Suprapubic skin (tissue), 4 donors: ENCODE measurements at places on chromosomes 1 and 21.

DNA sequence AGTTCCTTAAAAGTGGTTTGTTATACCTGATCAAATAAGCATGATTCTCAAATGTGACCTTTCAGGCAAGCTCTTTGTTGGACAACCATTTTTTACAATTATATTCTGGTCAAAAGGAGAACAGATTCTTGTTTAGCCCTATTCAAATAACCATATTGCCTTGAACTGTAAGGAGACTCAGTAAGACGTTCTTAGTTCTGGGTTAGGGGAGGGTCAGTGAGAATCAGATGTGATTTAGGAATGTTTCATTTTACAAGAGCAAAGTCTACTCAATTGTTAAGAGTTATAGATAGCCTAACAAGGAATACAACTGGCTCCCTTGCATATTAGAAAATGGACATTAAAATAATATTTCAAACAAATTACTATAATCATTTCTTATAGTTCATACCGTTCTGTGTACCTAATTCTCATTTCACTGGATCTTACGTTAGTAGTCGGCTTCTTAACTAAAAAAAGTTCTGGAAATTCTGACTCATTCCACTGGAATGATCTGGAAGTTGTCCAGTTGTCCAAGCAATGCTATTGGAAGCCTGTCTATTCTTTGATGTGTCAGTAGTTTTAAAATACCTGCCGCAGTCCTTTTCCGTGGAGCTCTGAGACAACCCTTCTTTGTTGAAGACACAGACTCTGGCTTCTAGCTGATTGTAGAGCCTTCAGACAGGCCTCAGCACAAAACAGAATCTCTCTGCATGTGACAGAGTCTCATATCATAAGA lies 88.8 kb downstream of the MAST2 start:
- no peak for DNase-seq

DNA sequence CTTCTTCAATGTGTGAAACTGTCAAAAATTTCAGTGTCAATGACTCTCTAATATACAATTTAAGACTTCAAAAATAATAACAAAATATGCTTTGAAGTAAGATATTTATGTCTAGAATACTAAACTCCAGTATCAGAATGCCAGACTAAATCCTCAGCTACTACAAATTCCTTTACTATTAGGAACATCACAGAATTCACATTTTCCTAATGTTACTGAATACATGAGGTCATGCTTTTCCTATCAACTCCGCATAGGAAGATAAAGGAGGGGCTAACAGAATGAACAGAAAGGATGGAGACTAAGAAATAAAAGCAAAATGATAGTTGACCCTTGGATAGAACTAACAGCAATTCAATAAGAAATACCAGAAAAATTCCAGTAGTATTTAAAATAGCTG lies 292.7 kb downstream of the SDCCAG8 start:
- no peak for DNase-seq

GRCh38 chr1:159843459-159843858 lies 16.8 kb downstream of the SLAMF8 start:
- no peak for DNase-seq

GRCh38 chr1:10760566-10761502 lies 35.6 kb downstream of the CASZ1 start:
- DNase-seq: no peak
